Activated effector memory CD4-positive, alpha-beta T cell treated with Interleukin-2 at 50 U/mL for 16 hours (primary cell): ENCODE measurements at places on chromosomes 16 and 17.
A peak's percentile ranks its signal among the peaks of the same experiment; 100 is the strongest.

DNA sequence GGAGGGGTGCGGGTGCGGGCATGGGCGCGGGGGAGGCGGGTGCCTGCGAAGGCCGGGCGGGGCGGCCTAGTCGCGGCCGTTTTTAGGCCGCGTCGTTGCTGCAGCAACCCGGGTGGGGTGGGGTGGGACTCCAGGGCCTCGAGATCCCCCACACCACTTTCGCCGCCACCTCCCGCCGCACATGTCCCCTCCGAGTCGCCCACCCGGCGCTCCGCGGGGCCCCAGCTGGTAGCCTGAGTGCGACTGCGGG is 11.3 kb downstream of the TBX2 start:
- no peak for DNase-seq

DNA sequence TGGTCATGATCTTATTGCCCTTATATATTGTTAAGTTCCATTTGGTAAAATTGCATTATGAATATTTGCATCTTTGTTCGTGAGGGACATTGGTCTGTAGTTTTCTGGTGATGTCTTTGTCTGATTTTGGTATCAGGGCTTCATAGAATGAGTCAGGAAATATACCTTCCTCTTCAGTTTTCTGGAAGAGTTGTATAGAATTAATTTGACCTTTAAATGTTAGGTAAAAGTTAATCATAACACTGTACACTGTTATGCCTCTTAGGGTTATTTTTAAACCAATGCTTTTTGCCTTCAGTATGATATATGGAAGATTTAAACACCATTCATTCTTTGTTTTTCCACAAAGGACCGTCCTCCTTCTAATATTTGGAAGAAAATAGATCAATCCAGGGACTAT is 180.0 kb downstream of the CHD9 start:
- DNase-seq, result no peak

GRCh38 chr17:8310601-8311123 is 621 bp downstream of the ARHGEF15 start:
- no peak for DNase-seq

- DNase-seq, result no peak
Observed at GRCh38 chr17:32805029-32805976, 71.6 kb downstream of the MYO1D start.

DNA sequence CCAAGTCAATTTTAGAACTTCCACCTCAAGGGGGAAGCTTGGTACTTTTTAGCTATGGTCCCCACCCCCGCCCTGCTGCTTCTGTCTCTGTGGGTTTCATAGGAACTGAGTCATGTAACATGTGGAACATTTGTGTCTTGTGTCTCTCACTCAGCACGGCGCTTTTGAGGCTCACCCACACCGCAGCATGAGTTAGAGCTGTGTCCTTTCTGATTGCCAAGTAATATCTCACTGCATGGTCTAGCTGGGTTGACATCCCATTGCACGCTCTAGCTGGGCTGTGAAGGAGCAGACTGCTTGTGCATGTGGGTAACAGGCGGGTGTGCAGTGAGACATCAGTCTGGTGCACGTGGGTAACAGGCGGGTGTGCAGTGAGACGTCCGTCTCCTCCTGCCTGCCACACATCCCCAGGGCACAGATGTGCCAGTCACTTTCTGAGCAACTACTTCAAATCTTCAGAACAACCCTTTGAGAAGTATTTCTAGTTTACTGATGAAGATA is 26.4 kb upstream of the SLC7A5 start:
- DNase-seq, result peak; percentile 61

DNA sequence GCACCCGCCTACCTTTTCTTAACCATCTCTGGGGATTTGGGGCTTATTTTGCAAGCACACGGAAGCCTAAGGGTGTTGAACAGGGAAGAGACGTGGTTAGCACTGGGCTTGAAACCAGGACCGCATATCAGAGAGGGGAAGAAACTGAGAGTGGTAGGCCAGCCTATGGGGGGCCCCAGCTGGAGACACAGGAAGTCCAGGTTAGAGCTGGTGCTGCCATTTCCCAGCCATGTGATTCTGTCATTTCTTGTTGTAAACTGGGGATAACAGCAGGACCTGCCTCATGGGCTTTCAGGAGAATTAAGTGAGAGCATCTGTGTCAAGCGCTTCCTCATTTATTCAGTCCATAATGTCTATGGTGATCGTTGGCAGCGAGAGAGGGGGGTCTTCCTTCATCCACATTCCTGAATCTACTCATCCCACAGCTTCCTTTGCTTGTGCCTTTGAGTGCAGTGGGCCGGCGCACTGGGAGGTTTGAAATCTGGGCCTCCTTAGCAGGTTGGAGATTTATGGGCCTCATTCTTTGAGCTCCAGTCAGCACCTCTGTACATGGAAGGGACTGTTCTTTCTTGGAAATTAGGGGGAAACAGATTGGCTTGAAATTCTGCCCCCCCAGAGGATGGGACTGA is 20.1 kb downstream of the NKD1 start:
- no peak for DNase-seq

GRCh38 chr17:807523-808294 is 25.6 kb downstream of the MRM3 start:
- no peak for DNase-seq

DNA sequence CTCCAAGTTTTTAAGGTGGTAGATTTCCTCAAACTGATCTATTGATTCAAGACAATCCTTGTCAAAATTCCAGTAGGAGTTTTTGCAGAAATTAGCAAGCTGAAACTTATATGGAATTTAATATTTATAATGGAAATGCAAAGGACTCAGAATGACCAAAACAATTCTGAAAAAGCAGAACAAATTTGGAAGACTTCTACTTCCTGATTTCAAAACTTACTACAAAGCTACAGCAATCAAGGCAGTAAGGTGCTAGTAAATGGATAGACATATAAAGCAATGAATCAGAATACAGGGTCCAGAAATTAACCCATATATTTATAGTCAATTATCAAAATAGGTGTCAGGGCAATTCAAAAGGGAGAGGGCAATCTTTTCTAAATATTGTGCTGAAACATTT is 11.8 kb upstream of the IL21R start:
- no peak for DNase-seq

DNA sequence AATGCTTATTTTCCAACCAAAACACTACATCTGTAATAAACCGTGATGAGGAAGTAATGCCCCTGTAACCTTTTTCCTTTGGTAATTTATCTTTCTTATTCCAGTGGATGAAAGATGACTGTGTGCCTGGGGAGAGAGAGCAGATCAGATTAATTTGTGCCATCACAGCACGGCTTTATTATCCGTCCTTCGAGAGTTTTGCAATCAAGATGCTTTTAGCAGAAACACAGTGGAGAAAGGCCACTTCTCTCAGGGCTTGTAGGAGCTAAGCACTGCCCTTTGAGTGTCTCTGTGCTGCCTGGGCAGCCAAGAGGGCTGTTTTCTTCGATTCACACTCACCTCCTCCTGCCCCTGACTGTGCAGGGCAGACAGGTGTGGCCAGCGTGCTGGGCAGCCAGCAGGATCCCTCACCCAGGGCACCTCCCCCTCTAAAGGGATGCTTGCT is 190.2 kb downstream of the PRKCA start:
- no peak for DNase-seq

DNA sequence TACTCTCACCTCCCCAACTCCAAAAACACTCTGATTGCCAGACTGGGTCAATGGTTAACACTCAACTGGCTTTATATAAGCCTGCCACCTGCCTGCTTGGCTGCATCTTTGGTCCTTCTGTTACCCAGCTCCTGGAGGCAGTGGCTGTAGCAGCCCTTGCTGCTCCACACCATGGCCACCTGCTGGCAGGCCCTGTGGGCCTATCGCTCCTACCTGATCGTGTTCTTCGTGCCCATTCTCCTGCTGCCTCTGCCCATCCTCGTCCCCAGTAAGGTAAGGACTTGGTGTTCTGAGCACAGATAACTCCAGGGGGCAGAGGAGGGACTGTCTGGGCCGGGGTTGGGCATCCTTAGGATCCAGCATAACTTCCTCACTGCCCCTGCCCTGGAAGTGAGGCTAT is at the start of gene SLC13A2:
SLC13A2 (plus strand) TSS at position 103 of the 400 bp plus-strand sequence; CDS start at position 172, 69 bp downstream.
- DNase-seq, result no peak

- DNase-seq, result no peak
Observed at GRCh38 chr16:85003076-85003475, 8.3 kb downstream of the ZDHHC7 start.

- DNase-seq, result no peak
Observed at GRCh38 chr16:19348578-19349315, 63.2 kb downstream of the CLEC19A start.

GRCh38 chr17:1783271-1783670 is 21.4 kb downstream of the SERPINF1 start:
- DNase-seq, result no peak

DNA sequence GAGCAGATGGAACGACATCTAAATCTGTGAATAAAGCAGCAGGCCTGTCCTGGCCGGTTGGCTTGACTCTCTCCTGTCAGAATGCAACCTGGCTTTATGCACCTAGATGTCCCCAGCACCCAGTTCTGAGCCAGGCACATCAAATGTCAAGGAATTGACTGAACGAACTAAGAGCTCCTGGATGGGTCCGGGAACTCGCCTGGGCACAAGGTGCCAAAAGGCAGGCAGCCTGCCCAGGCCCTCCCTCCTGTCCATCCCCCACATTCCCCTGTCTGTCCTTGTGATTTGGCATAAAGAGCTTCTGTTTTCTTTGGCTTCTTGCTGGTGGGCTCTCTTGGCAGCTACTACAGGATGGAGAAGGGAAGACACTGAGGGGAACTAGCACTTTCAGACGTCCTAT is 4.1 kb upstream of the RSAD1 start:
- no peak for DNase-seq

- no peak for DNase-seq
Observed at GRCh38 chr17:13120864-13121263, 103.0 kb upstream of the ELAC2 start.

DNA sequence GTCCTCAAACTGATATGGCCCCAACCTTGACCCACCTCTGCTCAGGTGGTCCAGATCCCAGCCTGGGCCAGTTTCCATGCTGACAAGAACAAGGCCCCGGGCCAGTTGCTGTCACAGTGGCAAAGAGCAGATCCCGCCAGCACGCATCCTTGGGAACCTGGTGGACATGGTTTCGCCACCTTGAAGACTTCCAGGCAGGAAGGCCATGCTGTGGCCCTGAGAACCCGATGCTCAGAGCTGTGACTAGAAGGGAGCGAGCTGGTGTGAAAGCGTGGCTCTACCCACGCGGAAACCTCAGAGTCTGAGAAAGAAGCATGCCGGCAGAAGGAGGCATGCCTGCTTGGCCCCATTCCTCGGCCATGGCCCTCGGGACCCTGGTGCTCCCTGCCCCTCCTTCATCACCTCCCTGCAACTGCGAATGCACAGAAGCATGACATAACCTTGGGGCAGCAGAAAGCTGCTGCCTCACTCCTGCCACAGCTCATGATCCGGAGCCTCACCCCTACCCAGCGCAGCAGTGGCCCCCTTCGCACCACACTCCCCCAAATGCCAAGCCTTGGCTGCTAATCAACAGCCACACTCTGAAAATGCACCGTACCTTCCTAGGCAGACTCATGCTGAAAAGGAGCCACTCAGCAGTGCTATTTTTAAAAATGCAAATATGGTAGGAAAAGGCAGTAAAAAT is 33.2 kb downstream of the UBE2O start:
- DNase-seq, result no peak

DNA sequence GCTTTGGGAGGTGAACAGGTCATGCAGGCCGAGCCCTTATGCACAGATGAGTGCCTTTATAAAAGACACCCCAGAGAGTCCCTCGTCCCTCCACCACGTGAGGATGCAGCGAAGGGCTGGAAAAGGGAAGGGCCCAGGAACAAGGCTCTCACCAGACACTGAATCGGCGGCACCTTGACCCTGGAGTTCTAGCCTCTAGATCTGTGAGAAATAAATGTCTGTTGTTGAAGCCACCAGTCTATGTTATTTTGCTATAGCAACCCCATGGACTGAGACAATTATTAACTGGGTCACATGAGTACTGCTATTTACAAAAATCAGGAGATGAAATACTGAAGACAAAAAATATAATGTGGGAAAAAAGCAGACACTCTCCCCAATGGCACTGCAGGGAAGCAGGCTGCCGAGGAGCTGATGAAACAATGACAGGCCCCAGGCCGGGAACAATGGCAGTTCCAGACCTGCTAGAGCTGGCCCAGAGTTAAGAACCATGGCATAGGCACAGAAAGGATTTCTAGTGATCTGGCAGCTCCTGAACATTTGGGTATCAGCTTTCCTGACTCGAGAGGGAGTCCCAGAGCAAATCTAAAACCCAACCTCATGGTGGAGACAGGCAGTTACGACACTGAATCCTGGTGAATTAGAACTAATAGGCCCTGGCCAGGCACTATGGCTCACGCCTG is 17.8 kb upstream of the GGA2 start:
- DNase-seq, result no peak

- peak; percentile 84 for DNase-seq
Observed at GRCh38 chr17:41308251-41308917, 725 bp downstream of the KRTAP16-1 start.

DNA sequence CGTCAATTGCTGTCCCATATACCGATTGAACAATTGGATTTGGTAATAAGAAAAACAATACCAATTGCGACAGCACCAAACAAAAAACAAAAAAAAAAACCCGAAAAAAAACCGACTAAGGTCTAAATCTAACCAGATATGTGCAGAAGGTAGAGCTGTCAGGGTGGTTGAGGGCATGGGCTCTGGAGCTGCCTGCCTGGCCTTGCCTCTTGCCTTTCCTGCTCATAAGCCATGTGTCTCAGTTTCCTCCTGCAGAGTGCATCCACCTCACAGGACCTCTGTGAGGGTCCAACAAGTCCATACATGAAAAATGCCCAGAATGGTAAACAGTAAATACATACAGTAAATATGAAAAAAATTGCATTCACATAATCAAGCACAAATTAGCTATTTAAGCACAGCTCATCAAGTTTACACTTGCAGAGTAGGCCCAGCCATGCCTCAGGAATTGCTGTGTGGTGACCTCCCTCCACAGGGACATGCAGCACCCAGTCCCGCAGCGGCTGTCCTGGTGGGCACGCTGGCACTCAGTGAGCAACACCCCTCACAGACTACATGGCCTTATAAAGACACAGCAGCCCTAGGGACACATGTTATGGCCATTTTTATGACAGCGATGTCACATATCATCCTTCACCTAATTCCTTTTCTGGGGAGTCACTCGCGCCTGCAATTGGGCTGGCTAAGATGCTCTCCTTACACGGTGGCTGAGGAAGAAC is 17.9 kb downstream of the TBC1D28 start:
- DNase-seq, result no peak

- DNase-seq, result no peak
Observed at GRCh38 chr16:77724174-77724573, 1.9 kb downstream of the NUDT7 start.
